ENCODE measurements at places on chromosomes 2 and 18.

DNA sequence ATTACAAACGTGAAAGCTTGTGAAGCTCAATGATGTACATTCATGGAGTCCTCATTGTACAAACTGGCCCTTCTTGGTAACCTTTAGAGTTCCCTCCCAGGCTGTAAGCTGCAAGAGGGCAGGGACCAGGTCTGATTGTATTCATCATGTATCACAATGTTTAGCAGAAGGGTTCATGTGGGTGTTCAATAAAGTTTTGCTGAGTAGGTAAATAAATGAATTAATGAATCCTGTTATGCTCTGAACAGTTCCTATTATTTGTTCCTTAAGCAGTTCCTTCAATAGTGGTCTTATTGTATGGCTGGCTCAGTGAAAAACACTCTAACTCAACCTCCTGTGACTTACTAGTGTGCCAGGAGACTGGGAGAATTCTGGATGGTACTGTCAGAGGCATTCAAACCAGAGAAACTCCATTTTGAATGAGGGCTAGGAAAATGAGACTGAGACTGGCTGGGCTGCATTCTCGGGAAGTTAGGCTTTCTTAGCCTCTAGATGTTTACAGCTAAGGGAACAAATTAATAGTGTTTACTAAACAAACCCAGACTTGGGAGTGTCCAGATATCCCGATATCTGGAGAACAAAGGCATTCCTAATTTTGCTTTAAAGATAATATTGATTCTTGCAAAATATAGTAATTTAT lies 1.8 kb upstream of the ACVR1 start:
- DNase-seq: no peak

- no peak for DNase-seq
Observed at GRCh38 chr2:177048981-177049380, 163.6 kb upstream of the HNRNPA3 start.

DNA sequence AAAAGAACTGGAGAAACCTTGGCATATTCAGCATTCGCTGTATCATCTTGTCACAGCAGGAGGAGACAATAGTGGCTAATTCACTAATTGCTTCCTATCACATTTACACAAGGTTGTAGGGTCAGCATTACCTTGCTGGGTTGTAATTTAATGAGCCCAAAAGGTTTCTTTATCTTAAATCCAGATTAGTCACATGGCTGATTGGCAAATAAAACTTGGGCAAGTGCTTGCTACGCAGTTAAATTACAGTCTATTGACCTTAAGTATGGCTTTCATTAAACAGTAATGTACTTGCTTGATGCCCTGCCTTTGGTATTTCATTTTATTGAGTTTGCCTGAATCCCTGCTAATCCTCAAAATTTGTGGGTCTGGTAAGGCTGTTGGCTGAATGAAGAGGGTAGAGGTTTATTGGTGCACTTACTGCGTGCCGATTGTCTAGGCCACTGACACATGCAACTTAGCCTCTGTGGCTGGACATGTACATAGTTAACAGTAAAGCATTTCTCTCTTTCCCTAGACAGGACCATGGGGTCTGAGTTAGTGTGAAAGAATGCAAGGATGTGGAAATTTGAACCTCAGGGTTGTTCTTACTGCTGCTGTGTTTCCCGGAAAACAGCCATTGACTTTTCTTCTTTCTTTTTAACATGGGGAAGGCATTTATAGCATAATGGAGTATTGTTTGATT lies 34.3 kb downstream of the FMNL2 start:
- no peak for DNase-seq

GRCh38 chr2:182103526-182103925 lies 117.9 kb downstream of the PPP1R1C start:
- no peak for DNase-seq

DNA sequence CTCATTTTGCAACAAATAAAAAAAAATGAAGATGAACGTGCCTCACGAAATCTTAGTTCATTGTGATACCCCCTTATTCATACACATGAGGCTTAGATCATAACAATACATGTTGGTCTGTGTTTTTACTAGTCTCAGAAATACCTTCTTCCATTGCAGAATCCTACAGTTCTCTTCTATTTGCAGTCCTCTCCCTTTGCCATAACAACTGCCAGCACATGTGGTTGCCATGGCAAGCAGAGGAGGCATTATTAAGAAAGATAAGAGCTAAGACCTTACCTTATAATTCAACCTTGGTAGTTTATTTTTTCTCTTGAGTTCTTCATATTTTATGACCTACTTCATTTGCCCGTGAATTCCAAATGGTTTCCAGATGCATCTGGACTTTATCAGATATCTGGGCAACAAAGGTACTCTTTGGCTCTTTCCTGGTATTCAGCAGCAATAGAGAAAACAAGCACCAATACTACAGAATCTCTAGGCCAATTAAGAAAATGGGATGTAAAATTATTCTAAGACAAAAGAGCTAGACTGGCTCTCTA lies 524.0 kb downstream of the CMPK2 start:
- DNase-seq: peak; percentile 58

DNA sequence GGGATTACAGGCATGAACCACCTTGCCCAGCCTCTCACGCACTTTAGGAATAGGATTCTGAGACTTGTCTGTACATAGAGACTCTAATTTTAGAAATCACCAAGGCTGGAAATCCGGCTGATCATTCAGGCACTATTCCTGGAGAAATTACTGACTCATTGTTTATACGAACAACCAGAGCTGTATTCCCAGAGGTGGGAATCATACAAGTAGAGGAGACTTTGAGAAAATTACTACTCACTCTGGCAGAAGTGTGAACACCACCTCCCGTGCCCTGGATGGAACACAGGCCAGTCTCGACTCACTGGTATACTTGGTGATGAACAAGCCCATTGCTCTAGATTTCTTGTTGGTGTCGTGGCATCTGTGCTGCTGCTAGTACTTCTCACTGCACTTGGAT lies 5.8 kb upstream of the ADNP2 start:
- DNase-seq: no peak

DNA sequence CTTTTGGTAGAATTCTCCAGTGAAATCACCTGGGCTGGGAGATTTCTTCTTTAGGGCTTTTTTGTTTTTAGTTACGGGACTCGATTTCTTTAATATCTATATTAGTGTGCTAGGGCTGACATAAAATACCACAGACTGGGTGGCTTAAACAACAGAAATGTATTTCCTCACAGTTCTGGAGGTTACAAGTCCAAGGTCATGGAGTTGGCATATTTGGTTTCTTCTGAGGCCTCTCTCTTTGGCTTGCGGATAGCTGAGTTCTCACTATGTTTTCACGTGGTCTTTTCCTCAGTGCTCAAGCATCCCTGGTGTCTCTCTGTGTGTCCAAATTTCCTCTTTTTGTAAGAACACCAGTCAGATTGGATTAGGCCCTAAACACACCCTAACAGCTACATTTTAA lies 208.5 kb upstream of the DTNA start:
- no peak for DNase-seq

- no peak for DNase-seq
Observed at GRCh38 chr2:112627060-112628040, 18.4 kb upstream of the SLC20A1 start.

GRCh38 chr2:111618226-111618977 lies 265.6 kb downstream of the ANAPC1 start:
- DNase-seq: peak; percentile 55

- no peak for DNase-seq
Observed at GRCh38 chr2:137929519-137929916, 34.8 kb upstream of the HNMT start.

- no peak for DNase-seq
Observed at GRCh38 chr2:210713122-210713521, 156.7 kb downstream of the CPS1 start.

GRCh38 chr2:182763311-182763912 lies 47.4 kb downstream of the DNAJC10 start:
- DNase-seq: peak; percentile 32
